Transverse colon (tissue), 4 donors: ENCODE measurements at places on chromosomes 3 and 15. TPM values are rescaled to one million over a fixed set of nuclear protein-coding genes. Genes with fewer than 3 reads are reported as not detected.

GRCh38 chr3:102909904-102910303, 475.1 kb downstream of the ZPLD1 start:
- H3K4me3 ChIP-seq: no peak overlapping the region
- no peaks in the 10 kb centered on the region for H3K27me3 ChIP-seq
- no peaks in the 10 kb centered on the region for H3K36me3 ChIP-seq
- DNase-seq: no peak
- H3K27ac ChIP-seq: no peak overlapping the region

The SLC28A1 gene
- not detected for total RNA-seq

DNA sequence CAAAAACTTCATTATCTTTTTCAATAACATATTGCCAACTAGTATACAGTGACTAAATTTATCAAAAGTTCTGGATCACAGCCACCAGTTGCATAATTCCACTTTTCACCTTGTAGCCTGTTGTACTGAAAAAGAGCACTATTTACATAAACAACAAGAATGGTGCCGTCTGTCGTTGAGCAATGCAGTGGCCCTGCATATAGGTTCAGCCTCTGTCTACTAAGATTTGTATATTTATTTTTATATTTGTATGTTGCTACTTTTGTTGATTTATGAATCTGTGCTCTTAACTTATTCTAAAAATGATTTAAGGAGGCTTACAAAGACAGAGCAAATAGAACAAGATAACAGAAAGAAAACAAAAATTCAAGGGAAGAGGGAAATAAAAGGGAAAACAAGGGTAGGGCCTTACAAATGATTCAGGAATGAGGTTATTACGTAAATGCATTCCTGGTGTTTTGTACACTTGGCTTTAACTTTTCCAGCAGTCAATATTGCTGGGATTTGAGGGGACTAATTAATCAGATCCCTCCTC, 257.6 kb upstream of the STT3B start:
- H3K27me3 ChIP-seq: no peaks in the 10 kb centered on the region
- H3K27ac ChIP-seq: no peak overlapping the region
- DNase-seq: no peak
- H3K36me3 ChIP-seq: no peaks in the 10 kb centered on the region

The AMOTL2 gene
- total RNA-seq: 50.9 TPM

GRCh38 chr3:138938877-138939560, 7.9 kb downstream of the FOXL2 start:
- H3K36me3 ChIP-seq: no peaks in the 10 kb centered on the region
- H3K4me1 ChIP-seq: peaks cover 48% of the 10 kb centered on the region

The SLC22A14 gene
- total RNA-seq: not detected
